Progenitor cell of endocrine pancreas (in vitro differentiated cells): ENCODE measurements at places on chromosomes 12 and 14. TPM values are rescaled to one million over a fixed set of nuclear protein-coding genes. Genes with fewer than 3 reads are reported as not detected.

SLC38A4 gene
- total RNA-seq, result 8.4 and 9.4 TPM in 2 replicates

RAD9B gene
- total RNA-seq, result 0.24 and 0.33 TPM in 2 replicates

DNA sequence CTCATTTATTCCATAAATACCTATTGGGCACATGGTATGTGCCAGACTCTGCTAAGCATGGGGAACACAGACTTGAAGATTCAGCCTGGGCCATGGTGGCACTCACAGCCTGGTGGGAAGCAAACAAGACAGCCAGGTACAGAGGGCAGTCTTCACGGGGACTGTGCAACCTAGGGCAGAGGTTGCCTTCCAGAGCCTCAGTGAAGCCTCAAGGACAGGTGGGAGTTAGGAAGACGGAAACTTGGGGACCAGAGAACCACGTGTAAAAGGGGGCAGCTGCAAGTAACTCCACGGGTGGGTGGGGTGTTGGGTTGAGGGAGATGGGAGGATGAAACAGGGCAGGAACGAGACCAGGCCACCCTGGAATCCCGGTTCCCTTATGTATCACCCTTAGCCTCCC is 980 bp upstream of the LTBR start:
- H3K27me3 ChIP-seq, result peaks cover 35% of the 10 kb centered on the region
- peaks cover 6% of the 10 kb centered on the region for H3K4me1 ChIP-seq
- no peak for DNase-seq
- peaks cover 2% of the 10 kb centered on the region for H3K36me3 ChIP-seq
- H3K4me3 ChIP-seq, result no peak overlapping the region
- no peak overlapping the region for H3K27ac ChIP-seq

GRCh38 chr12:48972213-48972951 is 847 bp upstream of the WNT10B start:
- H3K27me3 ChIP-seq, result peaks cover 96% of the 10 kb centered on the region
- H3K36me3 ChIP-seq, result no peaks in the 10 kb centered on the region
- peaks cover 14% of the 10 kb centered on the region for H3K4me1 ChIP-seq
- no peak overlapping the region for H3K27ac ChIP-seq
